ENCODE measurements at places on chromosomes 5 and 9.

GRCh38 chr9:128846680-128847030 lies 17.1 kb upstream of the SPOUT1 start:
- DNase-seq = no peak

DNA sequence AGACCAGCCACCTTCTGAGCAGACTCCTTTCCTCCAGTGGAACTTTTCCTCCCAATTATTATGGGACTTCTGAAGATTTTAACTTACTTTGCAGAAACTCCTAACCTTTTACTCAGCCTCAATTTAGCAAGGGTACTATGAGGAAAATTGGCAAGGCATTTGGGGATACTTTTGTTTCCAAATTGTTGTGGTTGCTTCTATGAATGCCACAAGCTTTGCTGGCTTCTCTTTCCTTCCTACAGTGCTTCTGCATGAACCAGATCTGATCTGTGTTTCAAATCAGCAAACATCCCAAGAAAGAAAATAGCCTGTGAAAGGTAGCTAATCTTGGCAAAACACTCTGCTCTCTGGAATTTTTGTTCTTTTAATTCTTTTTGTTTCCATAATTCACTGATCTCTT lies 57.3 kb upstream of the TAF11L2 start:
- DNase-seq = no peak

DNA sequence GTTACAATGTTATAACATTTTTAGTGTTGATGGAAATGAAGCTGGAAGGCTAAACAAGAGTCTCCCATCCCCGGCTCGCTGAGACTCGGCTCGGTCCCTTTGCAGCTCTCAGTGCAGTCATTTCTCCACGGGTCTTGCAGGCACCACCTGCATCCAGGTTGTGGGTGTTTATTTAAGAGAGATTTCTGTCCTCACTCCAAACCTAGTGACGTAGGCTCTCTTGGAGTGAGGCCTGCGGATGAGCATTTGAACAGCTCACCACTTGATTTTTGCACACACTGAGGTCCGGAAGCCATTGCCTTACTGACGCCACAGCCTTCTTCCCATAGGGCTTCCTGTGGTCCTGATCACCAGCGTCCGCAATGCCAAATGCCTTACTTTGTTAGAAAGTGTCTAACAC lies 197.7 kb upstream of the OTULINL start:
- no peak for DNase-seq

DNA sequence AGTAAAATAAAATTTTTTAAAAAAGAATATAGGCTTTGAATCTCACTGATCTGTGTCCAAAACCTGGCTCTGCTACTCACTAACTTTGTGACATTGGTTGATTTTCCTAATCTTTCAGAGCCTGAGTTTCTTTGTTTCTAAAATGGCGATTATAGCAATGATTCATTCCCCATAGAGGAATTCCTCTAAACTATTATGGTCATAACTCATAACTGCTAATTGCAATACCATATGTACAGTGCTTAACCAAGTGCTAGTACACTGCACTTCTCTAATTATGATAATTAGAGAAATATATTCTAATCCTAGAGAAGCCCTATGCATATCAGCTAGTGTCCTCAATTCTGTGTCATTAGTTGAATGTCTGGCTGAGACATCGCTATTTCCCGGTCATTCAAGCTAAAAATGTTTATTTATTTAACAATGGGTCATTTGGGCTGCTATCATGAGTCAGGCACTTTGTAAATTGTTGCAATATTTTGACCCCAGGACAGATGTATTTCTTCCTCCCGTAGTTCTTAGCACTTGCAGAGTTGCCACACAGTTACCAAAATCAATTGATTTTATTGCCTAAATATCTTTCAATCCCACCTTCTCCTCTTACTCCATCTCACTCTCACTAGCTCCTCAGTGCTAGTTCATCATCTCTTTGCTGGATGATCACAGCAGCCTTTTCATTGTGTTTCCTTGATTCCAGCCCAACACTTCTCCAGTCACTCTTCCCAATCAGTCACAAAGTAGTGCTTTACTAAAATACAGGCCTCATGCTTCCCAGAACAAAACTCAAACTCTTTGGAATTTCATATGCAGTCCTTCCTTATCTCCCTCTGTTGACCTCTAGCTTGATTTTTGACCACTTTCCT lies 200.9 kb upstream of the PAPPA start:
- DNase-seq = no peak

- no peak for DNase-seq
These were observed 272.9 kb upstream of the RIOK2 start for GRCh38 chr5:97455996-97456395.
